Activated naive CD4-positive, alpha-beta T cell treated with Interleukin-2 at 50 U/mL for 16 hours (primary cell): ENCODE measurements at places on chromosomes 12 and 14.
A peak's percentile ranks its signal among the peaks of the same experiment; 100 is the strongest.

DNA sequence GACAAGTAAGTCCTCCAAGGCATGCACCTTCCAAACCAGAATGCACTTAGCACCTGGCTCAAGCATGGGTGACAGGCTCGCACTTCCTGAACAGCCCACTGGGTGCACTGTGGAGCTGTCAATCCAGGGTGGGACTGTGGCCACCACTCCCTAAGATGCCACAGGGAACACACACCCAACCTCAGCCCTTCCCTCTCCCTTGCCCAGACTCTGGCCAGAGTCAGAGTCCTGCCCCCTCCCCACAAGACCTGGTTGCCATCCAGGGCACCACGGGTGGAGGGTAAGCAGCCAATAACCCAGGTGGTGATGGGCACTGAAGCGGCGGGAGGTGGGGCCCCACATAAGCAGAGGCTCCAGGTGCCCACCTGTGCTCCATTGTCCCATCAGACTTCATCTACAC, 160.6 kb downstream of the MYRFL start:
- no peak for DNase-seq

GRCh38 chr12:54272214-54272613, 7.7 kb downstream of the CBX5 start:
- no peak for DNase-seq

DNA sequence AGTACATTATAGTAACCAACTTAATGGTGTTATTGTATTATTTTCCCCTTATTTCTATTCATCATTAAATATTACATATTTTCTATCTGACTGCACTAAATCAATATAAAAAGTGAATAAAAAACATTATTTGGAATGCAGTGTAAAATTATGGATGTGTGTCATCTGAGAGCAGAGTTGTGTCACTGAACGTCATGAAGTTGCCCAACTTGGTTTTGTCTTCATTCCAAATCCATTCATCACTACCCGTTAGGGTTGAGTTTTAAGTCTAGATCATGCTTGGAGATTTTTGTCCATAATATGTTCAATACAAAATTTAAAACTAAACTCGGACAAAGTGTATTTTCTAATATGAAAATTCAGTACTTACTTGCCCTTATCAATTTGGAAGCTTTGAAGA, 16.1 kb downstream of the KLRF1 start:
- no peak for DNase-seq

- DNase-seq, result no peak
Measured at GRCh38 chr12:59040656-59041055, 120.4 kb upstream of the LRIG3 start.

DNA sequence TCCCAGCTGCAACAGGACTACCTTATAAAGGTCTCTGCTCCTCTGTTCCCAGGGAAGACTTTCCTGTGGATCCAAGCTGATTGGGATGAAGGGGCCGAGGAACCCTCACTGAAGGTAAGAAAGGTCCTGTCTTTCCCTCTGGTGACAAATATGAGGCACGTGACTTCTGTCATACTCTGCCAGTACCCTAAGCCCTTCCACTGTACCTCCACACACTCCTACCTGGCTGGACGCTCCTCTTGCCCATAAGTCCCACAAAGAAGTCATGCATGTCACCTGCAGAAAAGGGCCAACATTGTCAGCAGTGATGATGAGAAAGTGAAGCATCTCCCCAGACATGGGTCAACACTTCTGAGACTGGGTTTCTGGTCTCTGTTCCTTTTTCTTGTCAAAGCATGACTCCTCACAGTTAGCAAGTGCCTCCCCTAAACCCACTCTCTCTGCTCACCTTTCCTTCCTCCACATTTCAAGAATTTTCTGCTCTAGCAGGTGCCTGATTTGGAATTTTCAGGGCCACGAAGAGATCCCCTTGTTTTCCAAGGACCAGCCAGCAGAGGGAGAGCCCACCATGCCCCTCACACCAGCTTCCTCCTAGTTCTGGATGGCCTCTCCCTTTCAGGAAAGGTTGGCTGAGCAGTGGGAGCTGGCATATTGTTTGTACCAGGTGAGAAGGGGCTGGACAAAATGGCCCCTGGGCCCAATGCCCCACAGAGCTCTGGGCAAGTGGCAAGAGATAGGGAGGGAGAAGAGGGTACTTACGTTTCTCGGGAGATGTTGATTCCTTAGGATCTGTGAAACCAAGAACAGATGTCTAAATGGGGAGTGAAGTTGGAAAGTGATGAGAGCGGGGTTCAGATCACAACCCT, 3.5 kb downstream of the TAC3 start:
- no peak for DNase-seq

GRCh38 chr12:81530352-81530751, 228.8 kb downstream of the PPFIA2 start:
- no peak for DNase-seq

DNA sequence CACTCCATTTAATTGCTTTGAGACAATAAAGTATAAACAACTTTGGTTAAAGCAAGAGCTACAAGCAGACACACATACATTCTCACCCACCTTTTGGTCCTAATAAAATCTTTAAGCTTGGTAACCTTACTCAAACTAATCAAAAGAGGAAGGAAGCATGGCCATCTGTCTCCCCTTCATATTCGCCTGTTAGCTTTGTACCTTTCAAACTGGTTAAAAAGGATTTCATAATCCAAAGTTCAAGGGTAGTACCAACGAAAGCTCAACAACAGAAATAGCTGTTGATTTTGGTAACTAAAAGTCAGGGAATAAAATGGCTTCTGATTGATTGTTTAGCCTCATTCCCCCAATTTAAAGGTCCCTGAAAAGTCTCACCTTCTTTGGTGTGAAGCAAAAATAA, 456.9 kb downstream of the BCAT1 start:
- DNase-seq, result no peak

- no peak for DNase-seq
Measured at GRCh38 chr14:89402363-89402762, 14.7 kb downstream of the FOXN3 start.

GRCh38 chr12:666766-667308, 3.6 kb upstream of the NINJ2 start:
- DNase-seq, result peak; percentile 60

GRCh38 chr12:27578689-27579372, 54.8 kb downstream of the PPFIBP1 start:
- DNase-seq, result no peak

GRCh38 chr14:30427846-30428245, 131.1 kb upstream of the G2E3 start:
- DNase-seq, result no peak

- DNase-seq, result peak; percentile 67
Measured at GRCh38 chr12:54294152-54294952, 6.5 kb downstream of the NFE2 start.

GRCh38 chr12:62649412-62650138, 182.9 kb downstream of the MON2 start:
- DNase-seq, result no peak
